ENCODE measurements at places on chromosomes 11 and 22.

DNA sequence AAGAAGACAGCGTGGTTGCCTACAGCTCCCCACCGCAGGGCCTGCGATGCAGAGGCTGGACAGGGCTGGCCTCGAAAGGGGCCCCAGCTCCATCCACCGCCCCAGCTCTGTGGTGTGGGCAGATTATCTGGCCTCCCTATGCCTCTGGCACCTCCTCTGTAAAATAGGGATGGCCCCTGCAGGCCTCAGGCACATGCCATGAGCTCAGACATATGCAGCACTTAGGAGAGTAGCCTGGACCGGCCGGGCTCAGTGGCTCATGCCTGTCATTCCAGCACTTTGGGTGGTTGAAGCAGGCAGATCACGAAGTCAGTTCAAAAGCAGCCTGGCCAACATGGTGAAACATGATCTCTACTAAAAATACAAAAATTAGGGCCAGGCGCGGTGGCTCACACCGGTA is 7.4 kb downstream of the APOBEC3D start:
- no peak for DNase-seq

DNA sequence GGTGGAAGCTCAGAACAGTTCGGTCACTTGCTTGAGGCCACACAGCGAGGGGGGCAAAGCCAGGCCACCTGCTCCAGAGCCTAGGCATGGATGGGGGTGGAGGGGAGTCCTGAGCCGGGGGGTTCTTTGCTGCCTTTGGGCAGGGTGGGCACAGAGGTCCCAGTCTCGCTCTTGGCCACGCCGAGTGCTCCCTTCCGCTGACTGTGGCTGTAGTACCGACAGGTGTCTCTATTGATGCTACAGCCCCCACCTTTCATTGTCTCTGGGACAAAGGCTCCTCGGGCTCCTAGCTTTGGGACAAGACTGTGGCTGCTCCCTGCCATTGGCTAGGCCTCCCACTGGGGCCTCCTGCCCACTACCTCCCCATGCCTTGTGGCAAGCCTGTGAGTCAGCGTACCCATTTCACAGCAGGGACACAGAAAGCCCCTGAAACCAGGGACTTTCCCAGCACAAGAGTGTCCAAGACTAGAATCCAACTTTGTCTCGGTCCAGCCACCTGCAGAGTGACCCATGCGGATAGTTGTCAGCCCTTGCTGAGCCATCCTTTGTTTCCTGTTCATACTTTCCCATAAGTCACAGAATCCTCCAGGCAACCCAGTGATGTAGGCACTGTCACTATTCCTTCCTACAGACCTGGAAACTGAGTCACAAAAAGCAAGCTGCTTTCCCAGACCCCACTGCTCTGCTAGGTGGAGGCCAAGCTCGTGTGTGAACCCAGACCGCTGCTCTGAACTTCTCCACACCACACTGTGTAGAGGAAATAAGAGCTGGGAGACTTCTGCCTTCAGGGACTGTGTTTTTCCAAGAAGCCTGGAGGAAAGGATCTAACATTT is 17.2 kb downstream of the MYEOV start:
- DNase-seq = no peak

DNA sequence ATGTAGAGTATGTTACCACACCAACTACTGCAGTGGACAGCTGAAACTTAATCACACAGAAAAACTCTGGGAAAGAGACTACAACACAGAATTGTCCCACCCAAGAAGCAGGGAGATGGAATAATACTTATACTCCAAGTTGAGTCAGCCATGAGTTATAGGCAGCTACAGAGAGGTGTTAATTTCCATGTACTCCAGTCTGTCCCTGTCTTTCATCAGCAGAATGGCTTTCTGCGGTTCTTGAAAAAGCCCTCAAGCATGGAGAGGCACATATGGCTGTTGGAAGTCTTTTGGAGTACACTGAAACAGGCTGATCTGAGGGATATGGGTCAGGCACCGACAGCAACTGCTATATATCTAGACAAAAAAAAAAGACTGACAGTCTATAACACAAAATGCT is 219.5 kb downstream of the DLG2 start:
- DNase-seq = no peak

DNA sequence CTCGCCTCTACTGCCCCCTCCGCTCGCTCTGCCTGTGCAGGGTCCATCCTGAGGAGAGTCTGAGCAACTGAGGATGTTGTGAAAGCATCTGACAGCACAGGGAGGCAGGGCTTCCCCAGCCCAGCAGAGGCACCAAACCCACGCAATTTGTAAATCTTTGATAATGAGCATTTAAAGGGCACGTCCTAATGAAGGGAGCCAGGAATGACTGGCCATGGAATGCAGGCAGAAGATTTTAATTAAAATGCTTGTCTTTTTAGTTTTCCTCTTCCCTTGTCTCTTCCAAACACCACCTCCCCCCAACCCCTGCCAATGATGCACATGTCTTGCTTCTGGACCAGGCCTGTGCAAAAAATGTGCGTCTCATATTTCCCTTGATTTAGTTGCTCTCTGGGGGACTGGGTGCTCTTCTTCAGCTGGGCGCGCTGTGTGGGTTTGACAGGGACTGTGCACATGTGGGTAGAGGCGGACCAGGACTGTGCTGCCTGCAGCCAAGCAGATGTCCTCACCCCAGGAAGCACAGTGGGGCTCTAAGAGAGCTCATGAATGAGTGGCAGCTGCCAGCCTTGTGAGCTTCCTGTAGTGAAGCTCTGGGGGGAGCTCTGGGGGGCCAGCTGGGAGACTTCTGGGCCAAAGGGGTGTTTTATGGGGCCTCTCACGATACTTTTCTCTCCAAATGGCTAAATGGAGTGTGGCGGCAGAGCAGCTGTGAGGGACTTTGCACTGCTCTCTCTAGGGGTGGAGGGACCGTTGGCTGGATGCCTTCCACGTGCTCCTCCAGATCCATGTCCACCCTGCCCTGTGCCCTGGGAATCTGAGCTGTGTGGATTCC is 273.5 kb downstream of the ST3GAL4 start:
- DNase-seq = no peak

DNA sequence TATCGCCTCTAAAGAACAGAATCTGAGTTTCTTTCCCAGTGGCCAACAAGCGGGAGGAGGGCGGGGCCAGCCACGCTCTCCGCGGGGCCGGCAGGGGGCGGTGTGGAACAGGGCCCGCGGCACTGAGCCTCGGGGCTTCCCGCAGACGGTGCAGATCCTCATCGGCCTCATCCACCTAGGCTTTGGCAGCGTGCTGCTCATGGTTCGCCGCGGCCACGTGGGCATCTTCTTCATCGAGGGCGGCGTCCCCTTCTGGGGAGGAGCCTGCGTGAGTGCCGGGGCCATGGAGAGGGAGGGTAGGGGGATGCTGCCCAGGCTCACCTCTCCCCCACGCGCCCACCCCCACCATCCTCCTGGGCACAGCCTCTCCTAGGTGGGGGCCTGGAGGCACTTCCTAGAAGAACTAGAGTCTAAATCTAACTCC is 10.7 kb downstream of the MS4A15 start:
- DNase-seq = no peak

- DNase-seq = no peak
These were observed 51.8 kb downstream of the CELF1 start for GRCh38 chr11:47501101-47501500.
